ENCODE measurements at places on chromosomes 5 and 9. TPM values are rescaled to one million over a fixed set of nuclear protein-coding genes. Genes with fewer than 3 reads are reported as not detected.

DNA sequence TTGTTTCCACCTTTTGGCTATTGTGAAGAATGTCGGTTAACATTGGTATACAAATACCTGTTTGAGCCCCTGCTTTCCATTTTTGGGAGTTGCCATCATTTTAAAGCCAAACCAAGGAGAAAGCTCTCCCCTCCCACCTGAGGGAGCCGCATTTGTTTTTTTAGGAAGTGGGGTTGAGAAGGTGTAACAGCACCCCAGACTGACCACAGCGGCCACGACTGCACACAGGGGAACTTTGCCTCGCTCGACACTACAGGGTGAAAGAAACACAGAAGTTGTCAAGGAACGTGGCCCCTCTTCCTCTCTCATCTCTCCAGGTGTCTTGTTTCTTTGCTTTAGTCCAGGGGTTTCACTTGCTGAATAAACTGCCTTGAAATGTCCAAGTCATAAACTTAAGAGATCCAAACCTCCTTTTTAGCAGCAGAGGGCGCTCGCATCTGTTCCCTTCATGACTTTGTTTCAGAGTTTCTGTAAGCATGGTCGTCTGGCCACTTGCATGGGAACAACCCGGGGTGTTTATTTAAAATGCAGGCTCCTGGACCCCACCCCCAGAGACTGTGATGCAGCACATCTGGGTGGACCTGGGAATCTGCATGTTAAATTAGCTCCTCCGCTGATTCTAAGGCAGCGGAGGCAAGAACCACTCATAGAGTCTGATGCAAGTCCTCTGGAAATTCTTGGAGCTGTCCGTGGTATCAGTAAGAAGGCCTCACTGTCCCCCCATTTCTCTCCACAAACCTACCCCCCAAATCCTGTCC lies 2.1 kb upstream of the TTLL11 start:
- no peak for DNase-seq

DNA sequence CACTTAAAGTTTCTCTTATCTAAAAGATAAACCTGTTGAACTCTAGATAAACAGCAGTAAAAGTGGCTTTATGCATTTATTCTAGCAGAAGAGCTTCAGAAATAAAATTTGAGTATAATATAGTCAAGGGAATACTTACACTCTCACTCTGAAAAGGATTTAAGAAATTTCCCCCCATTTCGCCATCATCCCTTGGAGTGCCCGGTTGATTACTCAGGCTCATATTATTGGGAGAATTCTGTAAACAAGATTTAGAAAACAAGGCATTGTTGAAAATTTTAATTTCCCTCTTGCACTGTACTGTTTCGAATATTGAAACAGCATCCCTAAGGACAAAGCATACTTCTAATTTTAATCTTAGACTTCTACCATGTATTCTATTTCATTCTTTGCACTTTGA lies 34.5 kb upstream of the ACOT12 start:
- no peak for DNase-seq

- DNase-seq, result no peak
Observed at GRCh38 chr5:113776832-113777525, 263.5 kb downstream of the YTHDC2 start.

DNA sequence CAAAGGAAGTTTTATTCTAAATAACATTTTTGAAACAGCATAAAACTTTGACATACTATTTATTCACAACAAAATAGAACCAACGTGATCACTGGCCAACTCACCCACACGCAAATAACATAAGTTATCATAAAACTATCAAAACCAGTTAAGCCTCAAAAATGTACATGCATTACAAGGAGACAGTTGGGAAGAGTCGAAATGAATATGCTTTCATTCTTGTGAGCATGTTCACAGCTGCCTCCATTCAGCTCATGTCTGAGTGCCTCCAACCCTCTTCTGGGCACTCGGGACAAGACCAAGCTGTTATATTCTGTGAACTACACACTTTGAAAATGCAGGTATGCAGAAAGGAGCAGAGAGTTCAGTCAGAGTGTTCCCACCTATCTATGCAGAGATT lies 284.9 kb downstream of the BNC2 start:
- no peak for DNase-seq

DNA sequence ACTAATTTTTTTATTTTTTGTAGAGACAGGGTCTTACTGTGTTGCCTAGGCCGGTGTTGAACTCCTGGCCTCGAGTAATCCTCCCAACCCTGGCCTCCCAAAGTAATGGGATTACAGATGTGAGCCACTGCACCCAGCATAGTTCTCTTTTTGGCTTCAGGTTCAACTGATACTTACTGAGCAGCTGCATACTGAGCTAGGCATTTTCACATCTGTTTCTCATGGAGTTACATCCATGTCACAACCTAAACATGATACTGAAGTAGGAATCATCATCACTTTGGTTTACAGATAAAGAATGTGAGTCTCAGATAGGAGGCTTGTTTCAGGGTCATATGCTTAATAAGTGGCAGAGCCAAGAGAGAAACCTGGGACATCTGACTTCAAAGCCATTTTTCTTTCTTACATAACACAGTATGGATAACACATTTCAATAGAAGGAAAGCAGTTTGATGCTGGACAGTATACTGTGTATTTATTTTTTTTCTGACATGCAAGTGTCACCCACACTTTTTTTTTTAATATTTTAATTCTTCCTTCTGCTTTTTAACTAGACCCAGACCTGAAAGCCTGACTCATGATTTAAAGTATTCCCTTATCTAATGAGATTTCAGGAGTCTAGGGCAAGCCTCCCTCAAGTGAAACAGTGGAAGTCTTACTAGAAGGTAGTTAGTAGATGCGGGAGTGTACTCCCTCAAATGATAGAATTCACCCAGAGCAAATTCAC lies 90.8 kb downstream of the HACD4 start:
- DNase-seq, result no peak

The FREM1 gene
- 156 TPM for polyA plus RNA-seq
